ENCODE measurements at places on chromosomes 2 and 18. TPM values are rescaled to one million over a fixed set of nuclear protein-coding genes. Genes with fewer than 3 reads are reported as not detected.

GRCh38 chr2:181841079-181841478, 50.5 kb upstream of the ITPRID2 start:
- no peak overlapping the region for H3K4me3 ChIP-seq
- no peak for DNase-seq
- H3K27ac ChIP-seq, result no peak overlapping the region
- H3K4me1 ChIP-seq, result no peaks in the 10 kb centered on the region

DNA sequence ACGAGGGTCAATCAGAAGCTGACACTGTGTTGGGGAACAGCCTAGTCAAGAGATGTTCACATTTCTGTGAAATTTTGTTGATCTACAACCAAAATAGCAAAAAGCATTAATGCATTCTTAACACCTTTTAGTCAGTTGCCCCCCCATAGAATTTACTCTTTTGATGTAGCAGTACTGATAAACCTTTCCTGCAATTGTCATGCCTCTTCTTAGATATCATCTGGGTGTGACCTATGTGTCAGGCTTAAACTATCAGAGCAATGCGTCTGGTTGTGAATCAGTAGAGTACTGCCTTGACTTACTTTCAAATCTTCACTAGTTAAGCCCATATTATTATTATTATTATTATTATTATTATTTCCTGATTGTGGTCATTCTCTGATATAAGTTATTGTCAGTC, 61.9 kb downstream of the GREB1L start:
- DNase-seq, result no peak
- no peaks in the 10 kb centered on the region for H3K4me1 ChIP-seq
- H3K4me3 ChIP-seq, result no peak overlapping the region
- H3K36me3 ChIP-seq, result no peaks in the 10 kb centered on the region
- no peak overlapping the region for H3K27ac ChIP-seq

- H3K4me1 ChIP-seq, result no peaks in the 10 kb centered on the region
- DNase-seq, result no peak
- no peaks in the 10 kb centered on the region for H3K27me3 ChIP-seq
- H3K27ac ChIP-seq, result no peak overlapping the region
These were observed 25.3 kb downstream of the PREPL start for GRCh38 chr2:44335806-44336538.

DNA sequence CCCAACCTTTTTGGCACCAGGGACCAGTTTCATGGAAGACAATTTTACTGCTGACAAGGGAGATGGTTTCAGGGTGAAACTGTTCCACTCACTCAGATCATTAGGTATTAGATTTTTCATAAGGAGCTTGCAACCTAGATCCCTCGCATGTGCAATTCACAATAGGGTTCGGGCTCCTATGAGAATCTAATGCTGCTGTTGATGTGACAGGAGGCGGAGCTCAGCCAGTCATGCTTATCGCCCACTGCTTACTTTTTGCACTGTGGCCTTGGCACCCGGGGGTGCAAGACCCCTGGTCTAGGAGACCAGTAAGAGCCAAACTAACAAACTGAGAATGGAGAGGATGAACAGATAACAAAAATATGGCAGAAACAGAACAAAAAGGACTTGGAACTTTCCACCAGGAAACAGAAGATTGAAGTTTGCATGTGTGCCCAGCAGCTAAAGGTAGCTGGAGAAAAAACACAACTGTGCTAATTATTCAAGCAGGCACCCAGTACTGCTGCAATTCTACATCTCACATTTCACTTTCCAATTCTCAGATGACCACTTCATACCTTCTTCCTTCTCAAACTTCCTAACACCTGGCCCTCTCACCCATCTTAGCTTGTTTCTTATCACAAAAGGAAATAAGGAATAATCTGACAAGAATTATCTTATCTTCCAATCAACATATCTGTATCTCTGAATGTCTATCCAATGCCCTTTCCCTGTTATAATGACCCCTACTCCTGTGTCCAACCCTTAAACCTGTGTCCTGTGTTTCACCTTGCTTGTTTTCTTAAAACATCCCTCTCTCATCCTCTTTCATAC, 24.8 kb downstream of the SP3 start:
- H3K4me3 ChIP-seq, result no peak overlapping the region
- no peak overlapping the region for H3K27ac ChIP-seq
- H3K27me3 ChIP-seq, result no peaks in the 10 kb centered on the region
- peaks cover under 1% of the 10 kb centered on the region for H3K4me1 ChIP-seq

- no peak overlapping the region for H3K4me3 ChIP-seq
- DNase-seq, result no peak
- no peaks in the 10 kb centered on the region for H3K4me1 ChIP-seq
- no peaks in the 10 kb centered on the region for H3K27me3 ChIP-seq
- H3K27ac ChIP-seq, result no peak overlapping the region
- H3K36me3 ChIP-seq, result no peaks in the 10 kb centered on the region
These were observed 79.1 kb downstream of the FIGN start for GRCh38 chr2:163656622-163657280.

The ELOA2 gene
- 0.06 TPM for total RNA-seq

- H3K27ac ChIP-seq, result no peak overlapping the region
- no peak for DNase-seq
- H3K27me3 ChIP-seq, result no peaks in the 10 kb centered on the region
- no peak overlapping the region for H3K4me3 ChIP-seq
- no peaks in the 10 kb centered on the region for H3K4me1 ChIP-seq
These were observed 135.6 kb downstream of the SMAD2 start for GRCh38 chr18:47794725-47795433.

DNA sequence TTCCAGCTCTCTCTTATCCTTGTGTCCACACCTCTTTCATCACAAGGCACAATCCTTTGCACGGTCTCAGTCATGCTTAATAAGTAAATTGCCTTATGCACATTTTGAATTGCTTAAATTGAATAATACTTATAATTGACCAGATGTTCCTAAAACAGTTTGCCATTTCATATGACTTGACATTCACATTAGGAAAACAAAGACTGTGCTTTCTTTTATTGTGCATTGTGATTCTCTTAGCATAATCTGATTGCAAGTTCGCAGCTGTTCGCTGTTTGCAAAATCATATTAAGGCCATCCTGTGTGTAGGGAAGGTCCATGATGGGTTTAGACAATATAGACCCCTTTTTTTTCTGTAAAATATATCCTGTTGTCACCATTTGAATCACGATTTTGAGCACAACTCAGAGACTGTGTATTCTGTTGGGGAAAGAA, 75.6 kb downstream of the RNF144A start:
- no peak overlapping the region for H3K4me3 ChIP-seq
- H3K27me3 ChIP-seq, result no peaks in the 10 kb centered on the region
- H3K4me1 ChIP-seq, result no peaks in the 10 kb centered on the region

GRCh38 chr2:177419274-177419673, 26.7 kb downstream of the AGPS start:
- H3K36me3 ChIP-seq, result peaks cover 12% of the 10 kb centered on the region
- H3K27me3 ChIP-seq, result no peaks in the 10 kb centered on the region
- H3K27ac ChIP-seq, result no peak overlapping the region
- H3K4me1 ChIP-seq, result no peaks in the 10 kb centered on the region

DNA sequence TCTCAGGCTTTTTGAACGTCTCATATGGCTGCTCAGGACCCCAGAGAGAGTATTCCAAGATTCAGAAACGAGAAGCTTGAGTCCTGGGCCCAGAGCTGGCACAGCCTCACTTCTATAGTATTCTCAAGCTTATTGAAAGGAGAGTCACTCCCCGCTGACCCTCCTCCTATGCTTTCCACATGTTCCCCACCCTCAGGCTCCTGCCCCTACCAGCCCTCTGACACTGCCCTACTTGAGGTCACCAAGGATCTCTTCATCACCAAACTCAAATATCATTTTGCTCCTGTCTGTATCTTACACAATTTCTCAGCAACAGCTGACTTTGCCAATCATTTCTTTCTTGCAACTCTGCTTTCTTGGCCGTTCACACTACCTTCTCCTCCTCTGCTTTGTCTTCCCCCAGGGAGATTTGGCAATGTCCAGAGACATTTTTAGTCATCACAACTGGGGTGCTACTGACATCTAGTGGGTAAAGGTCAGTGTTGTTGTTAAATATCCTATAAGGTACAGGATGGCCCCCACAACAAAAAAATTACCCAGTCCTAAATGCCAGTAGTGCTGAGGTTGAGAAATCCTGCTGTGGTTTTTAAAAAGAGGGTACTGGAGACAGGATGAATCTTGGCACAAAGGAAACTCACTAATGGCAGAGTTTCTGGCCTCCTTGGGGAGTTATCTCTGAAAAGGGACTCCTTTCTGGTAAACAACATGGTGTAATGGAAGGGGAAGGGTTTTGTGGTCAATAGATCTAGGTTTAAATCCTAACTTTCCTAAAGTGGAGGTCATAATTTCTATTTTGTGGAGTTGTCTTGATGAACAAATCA, 26.9 kb upstream of the INSIG2 start:
- H3K4me1 ChIP-seq, result peaks cover 13% of the 10 kb centered on the region
- H3K4me3 ChIP-seq, result no peak overlapping the region
- H3K27me3 ChIP-seq, result no peaks in the 10 kb centered on the region
- DNase-seq, result peak; percentile 19
- H3K36me3 ChIP-seq, result no peaks in the 10 kb centered on the region

DNA sequence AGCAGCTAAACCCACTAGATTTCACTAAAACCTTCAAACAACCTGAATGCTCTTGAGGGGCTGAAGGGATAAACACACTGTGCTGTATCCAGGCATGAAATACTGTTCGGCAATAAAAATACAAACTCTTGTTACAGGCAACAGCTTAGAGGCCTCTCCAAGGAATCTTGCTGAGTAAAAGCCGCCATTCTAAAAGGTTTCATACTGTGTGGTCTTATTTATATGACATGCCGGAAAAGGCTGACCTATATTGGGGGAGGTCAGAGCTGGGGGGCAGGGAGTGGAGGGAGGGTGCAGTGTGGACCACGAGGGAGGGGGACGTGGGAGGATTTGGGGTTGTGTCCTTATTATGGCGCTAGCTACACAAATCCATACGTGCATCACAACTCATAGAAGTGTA, 136.2 kb downstream of the MBP start:
- no peaks in the 10 kb centered on the region for H3K4me1 ChIP-seq
- H3K4me3 ChIP-seq, result no peak overlapping the region
- H3K36me3 ChIP-seq, result no peaks in the 10 kb centered on the region
- no peak overlapping the region for H3K27ac ChIP-seq
- DNase-seq, result no peak

The MPPE1 gene
- total RNA-seq, result 14.7 TPM

The DPYSL5 gene
- total RNA-seq, result 1.2 TPM

DNA sequence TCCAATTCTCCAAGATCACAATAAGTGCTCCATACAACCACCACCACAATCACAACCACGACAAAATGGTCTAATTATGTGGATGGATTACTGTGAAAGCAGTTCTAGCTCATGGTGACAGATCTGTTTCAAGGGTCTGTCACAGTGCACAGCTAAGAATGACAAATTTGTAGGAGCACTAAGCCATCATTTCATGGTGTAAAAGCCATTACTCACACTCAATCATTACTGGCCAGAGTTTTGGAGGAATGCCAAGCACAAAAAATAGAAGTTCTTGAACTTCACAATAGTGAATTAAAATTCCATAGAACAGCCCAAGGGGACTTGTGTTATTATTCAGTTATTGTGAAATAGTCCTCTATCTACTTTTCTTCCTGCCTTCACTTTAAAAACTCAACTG, 2.3 kb downstream of the CPS1 start:
- H3K4me3 ChIP-seq, result no peak overlapping the region
- no peaks in the 10 kb centered on the region for H3K27me3 ChIP-seq
- DNase-seq, result no peak
- H3K27ac ChIP-seq, result no peak overlapping the region
- no peaks in the 10 kb centered on the region for H3K36me3 ChIP-seq

DNA sequence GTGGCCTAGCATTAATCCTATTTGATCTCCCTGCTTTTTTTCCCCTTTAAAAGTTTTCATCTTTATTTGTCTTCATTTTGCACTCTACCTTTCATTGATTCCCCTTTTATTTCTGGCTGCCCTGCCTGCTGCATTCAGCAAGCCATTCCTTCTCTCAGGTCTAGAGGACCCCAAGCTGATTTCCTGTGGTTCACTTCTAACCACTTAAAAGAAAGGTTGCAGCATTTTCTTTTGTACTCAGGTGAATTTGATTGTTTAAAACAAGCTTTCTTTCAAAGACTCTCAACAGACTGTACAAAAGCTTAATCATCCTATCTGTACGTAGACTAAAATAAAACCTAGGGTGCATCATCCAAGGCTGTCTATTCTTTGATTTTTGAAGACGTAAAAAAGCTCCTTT, 160.3 kb downstream of the CSRNP3 start:
- no peaks in the 10 kb centered on the region for H3K36me3 ChIP-seq
- H3K27ac ChIP-seq, result no peak overlapping the region
- DNase-seq, result no peak
- peaks cover 9% of the 10 kb centered on the region for H3K4me1 ChIP-seq
- no peaks in the 10 kb centered on the region for H3K27me3 ChIP-seq

DNA sequence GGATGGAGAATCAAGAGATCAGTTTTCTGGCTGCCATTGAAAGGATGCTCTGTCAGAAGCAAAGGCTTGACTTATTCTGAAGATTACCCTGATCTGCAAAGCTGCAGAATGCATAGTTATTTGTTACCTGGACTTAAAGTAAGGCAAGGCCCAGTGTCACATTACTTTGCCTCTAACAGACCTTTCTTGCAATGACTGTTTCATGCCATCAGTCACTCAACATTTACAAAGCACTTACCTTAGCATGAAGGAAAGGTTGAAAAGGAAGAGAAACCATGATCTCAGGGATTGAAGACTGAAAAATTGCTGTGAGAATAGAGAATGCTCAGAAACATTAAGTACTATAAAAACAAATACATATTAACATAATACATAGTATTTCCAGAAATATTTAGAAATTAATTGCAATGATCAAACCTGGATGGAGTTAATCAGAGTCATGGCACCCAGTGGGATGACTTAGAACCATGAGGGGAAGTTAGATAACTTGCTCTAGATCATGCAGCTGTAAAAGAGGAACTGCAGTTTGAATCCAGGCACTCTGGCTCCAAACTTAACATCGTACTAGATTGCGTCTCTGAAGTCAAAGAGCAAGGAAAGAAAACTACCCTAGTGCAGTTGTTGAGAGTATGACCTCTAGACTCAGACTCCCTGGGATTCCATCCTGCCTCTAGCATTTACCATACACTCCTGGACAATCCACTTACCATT, 26.5 kb upstream of the FAM117B start:
- no peaks in the 10 kb centered on the region for H3K27me3 ChIP-seq
- H3K36me3 ChIP-seq, result no peaks in the 10 kb centered on the region
- no peak overlapping the region for H3K27ac ChIP-seq

GRCh38 chr2:174158003-174158402, 90.3 kb downstream of the OLA1 start:
- H3K27me3 ChIP-seq, result no peaks in the 10 kb centered on the region
- peaks cover 4% of the 10 kb centered on the region for H3K36me3 ChIP-seq
- no peak overlapping the region for H3K27ac ChIP-seq
- no peaks in the 10 kb centered on the region for H3K4me1 ChIP-seq
- peak; percentile 53 for DNase-seq
- no peak overlapping the region for H3K4me3 ChIP-seq

GRCh38 chr2:72962911-72963310, 45.6 kb downstream of the EMX1 start:
- peaks cover 2% of the 10 kb centered on the region for H3K4me1 ChIP-seq
- DNase-seq, result no peak
- no peaks in the 10 kb centered on the region for H3K36me3 ChIP-seq
- no peaks in the 10 kb centered on the region for H3K27me3 ChIP-seq
- H3K27ac ChIP-seq, result no peak overlapping the region
- no peak overlapping the region for H3K4me3 ChIP-seq

DNA sequence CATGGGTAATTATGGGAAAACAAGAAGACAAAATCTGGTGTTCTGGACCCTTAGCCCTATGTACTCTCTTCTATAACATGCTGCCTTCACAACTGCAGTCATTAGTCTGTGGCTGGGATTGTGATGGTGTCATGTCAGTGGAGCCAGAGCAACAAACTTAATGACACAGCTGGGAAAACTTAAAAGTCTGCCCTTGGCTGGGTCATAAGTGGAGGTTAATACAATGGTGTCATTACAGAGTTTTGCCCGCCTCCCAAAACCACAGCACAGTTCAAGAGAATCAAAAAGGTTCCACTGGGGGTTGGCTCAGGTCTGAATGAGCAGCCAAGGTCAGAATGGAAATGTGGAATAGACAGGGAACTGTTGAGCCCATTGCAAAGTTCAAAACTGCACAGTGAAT, 455.7 kb upstream of the PIK3C3 start:
- no peak overlapping the region for H3K27ac ChIP-seq
- H3K27me3 ChIP-seq, result no peaks in the 10 kb centered on the region
- H3K4me3 ChIP-seq, result no peak overlapping the region
